ENCODE measurements at places on chromosomes 1 and 21.

DNA sequence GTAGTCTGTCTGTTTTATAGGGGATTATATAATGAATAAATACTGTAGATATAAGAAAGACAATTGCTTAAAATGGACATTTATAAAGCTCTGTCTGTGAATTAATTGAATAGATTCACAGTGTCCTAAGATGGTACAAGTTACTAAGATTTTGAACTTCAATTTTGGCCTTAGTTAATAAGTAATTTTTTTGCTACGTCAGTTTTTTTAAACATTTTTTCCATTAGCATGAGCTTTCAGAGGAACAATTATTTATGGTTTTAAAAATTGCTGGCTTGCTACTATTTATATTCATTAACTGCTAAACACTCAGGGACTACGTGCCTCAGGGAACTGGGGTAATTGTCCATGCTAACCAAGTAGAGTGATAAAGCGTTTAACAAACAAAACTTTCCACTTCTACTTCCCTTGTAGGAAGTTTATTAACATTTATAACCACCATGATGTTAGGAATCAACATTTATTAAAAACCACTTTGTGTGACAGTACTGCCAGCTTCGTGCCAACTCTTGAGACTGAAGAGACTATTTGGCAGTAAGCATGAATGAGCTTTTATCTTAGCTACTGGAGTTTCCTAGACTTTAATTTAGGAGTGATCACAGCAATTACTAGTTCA, 65.4 kb upstream of the PTGS2 start:
- DNase-seq, result no peak

GRCh38 chr1:54354899-54355298, 51.3 kb downstream of the SSBP3 start:
- DNase-seq, result no peak

DNA sequence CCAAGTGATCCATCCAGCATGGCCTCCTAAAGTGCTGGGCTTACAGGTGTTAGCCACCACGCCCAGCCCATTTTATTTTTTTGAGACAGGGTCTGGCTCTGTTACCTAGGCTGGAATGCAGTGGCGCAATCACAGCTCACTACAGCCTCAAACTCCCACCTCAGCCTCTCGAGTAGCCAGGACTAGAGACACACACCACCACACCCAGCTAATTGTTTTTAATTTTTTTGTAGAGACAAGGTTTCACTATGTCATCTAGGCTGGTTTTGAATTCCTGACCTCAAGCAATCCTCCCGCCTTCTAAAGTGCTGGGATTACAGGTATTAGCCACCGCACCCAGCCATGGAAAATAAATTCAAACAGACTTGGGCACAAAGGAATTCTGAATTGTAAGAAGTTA, 31.9 kb downstream of the PUM1 start:
- DNase-seq, result no peak

GRCh38 chr1:103333141-103333540, 192.4 kb upstream of the RNPC3 start:
- no peak for DNase-seq

DNA sequence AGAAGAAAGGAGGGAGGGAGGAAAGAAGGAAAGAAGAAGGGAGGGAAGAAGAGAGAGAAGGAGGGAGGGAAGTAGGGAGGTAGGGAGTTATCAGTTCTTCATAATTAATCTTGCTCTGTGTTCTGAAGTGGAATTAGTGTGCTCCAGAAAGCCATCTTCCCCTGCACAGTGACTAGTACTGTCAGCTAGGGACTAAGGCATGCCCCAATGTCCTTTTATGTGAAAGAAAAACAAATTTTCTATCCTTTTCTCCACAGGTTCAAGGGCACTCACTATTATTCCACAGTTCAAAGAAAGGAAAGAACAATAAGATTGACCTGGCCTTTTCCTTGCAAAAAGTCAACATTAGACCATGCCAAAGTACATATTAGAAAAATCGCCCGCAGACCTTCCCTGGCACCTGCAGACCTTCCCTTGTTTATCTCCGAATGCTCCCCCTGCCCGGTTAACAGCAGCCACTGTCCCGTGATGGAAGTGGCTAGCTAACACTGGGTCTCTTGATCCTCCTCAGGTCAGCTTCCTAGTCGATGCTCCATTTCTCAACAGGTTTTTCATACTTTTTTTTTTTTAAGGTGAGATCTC, 107.2 kb upstream of the EDEM3 start:
- DNase-seq, result no peak
